SK-N-SH (cell line): ENCODE measurements at places on chromosomes 1 and 21.

GRCh38 chr1:13228343-13228781, 2.4 kb upstream of the PRAMEF18 start:
- DNase-seq, result no peak

DNA sequence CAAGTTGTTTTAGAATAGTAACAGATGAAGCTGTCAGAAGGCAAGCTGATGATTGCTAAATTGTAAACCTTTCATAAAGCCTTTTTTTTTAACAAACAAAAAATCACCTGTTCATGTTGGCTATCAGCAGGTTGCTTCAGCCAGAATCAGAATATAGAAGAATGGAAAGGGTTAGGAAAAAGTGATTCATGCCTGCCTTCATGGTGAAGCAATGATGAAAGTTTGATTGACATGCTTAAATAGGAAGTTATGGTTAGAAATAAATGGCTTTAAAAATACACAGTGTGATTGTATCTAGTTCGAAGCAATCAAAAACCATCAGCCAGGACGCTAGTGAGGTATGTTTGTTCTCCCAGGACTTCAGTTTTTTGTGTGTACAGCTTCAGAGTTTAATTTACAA, 37.9 kb downstream of the GABPA start:
- no peak for DNase-seq

- DNase-seq, result no peak
These were observed 525 bp downstream of the C1QTNF12 start for GRCh38 chr1:1245817-1246576.

- DNase-seq, result no peak
These were observed 1814.0 kb downstream of the PLA2G4A start for GRCh38 chr1:188642704-188643103.

GRCh38 chr1:70714149-70714548, 303.1 kb downstream of the CTH start:
- DNase-seq, result no peak

DNA sequence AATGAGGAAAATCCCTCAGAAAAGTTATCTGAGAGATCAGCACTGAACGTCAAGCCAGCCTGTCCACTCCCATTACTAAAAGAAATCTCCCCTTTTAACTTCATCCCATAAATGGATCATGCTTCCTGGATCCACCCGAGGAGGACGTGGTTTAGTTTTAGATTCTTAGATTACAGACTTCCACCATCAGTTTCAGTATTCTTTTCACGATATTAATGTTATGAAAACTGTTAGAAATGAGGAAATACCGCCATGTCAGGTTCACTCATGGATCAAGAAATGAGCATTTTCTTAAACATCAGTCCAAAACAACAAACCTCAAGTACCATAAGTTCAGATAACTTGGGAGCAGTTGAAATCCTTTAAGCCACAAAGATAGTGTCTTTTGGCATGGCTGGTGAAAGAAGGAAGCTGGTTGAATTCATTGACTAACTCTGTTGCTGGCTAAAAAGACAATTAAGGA, 49.8 kb downstream of the NFIA start:
- no peak for DNase-seq

DNA sequence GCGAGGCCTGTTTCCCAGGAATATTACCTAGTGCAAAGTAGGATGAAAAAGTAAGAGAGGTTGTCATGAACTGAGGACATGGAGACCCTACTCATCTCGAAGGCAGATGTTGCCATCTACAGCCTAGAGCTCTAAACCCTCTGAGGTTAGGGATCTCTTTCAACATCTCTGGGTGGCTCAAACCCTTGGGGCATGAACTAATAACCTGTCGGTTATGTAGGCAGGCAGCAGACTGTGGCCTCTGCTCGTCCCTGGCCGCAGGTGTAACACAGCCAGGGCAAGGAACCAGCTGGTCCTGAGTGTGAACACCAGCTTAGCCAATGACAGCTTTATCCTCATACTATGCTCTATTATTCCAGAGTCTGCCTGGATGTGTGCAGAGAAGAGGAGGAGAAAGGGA, 13.2 kb downstream of the CAPZB start:
- DNase-seq, result peak; percentile 33

GRCh38 chr1:53376742-53377437, 49.0 kb upstream of the LRP8 start:
- no peak for DNase-seq

DNA sequence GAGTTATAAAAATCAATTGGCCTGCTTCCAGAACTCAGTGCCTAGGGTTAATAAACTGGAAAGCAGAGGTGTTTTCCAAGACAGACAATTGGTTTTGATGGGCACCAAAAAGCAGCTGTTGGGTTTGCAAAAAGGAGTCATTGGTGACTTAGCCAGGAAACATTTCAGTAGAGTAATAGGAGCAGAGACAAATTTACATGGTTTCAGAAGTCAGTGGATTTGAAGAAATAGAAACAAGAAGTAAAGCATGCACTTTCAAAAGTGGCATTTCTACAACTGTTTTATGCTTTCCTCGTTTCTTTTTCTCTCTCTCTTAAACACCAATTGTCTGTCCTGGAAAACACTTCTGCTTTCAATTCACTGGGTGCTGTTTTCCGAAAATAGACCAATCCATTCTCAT, 87.8 kb downstream of the GLUL start:
- no peak for DNase-seq

- DNase-seq, result no peak
These were observed 564 bp downstream of the DISP1 start for GRCh38 chr1:222815440-222815765.

GRCh38 chr1:116724765-116725375, 29.4 kb upstream of the CD2 start:
- peak; percentile 42 for DNase-seq

DNA sequence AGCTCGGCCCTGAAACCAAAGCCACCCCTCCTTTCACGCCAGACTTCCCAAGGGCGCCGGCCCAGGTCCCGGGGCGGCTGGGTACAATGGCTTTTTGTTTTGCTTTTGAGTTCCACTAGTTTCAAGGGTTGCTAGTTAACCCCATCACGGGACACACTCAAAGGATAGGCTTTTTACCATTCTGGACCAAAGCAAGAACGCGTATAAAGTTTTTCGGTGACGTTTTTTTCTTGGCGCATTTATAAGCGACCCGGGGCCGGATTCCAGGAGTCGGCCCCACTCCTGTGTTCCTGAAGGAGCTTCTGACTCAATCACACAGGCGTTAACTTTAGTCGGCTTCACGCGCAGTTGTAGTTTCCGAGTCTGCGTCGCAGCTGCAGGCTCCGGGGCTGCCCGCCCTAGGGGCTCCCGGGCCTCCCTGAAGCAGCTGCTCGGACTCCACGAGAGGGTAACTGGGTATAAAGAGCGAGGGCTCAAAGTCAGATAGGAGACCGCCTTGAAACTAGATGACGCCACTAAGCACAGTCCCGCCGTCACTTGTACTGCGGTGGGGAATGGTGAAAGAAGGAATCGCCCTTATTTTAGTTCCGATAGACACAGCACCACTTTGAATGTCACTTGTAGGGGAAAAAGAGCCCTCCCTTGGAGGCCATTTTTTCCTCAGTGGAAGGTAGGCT, 707 bp upstream of the KLHL21 start:
- DNase-seq, result no peak

GRCh38 chr1:65045022-65045817, 78.9 kb upstream of the JAK1 start:
- DNase-seq, result peak; percentile 26

- no peak for DNase-seq
These were observed 5.6 kb downstream of the AMIGO1 start for GRCh38 chr1:109503935-109504334.

GRCh38 chr1:209311770-209312169, 271.7 kb upstream of the CAMK1G start:
- no peak for DNase-seq

- DNase-seq, result no peak
These were observed 1.5 kb downstream of the SPATA6 start for GRCh38 chr1:48470481-48470855.

DNA sequence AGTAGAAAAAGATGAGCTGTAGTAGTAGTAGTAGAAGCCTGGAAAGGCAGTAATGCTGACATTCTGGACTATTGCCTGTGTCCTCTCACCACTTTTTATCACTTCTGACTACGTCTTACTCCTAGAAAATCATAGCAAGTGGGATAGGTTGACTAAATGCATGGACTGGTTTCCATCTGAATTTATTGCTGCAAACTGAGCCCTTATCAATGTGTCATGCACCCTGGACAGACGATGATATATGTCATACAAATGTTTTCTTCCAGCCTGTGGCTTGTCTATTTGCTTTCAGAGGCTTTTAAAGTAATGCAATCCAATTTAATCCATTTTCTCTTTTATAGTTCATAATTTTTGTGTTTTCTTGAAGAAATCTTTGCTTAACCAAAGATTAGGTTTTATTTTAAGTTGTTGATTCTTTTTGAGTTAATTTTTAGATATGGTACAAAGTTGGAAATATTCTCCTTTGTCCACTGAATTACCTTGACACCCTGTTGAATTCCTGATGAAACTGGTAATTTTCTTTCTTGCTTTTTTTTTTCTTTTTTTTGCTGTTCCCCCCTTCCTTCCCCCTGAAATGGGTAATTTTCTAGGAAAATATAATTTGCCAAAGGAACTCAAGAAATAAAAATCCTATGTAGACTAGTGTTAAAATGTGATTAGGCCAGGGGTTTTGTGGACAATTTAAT, 47.1 kb downstream of the PHACTR4 start:
- peak; percentile 48 for DNase-seq

DNA sequence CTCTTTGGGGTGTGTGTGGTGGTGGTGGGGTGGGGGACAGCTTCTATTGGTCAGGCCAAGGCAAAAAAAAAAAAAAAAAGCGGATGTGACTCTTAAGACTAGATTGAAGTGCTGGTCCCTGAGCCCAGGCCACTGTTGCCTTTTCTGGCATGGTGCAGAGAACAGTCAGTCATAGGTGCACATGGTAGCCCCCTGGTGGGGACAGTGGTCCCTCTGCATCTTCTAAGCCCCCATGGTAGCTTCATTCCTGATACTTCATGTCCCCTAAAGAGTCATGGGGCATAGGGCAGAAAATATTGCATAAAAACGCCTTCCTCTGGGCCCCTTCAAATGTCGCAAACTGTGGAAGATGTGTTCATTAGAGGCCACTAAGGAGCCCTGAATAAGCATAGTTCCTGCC, 371.8 kb downstream of the NPHP4 start:
- peak; percentile 53 for DNase-seq

DNA sequence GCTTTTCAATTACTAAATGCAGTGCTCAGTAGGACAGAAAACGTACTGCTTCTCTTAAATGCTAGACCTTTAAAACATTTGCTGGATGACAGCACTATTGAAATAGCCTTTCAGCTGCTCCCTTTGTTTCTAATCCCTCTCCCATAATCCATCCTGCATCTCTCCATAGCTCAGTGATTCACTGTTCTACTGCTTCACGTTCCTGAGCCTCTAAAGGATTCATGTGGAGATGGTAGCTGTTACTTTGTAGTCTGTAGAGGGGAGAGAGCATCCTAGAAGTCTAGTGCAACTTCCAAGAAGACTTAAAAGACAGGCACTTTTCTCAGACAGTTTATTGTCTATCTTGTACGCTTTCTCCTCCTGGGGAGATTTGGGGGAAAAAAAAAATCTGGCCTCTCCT, 51.4 kb downstream of the LRRC8B start:
- no peak for DNase-seq

DNA sequence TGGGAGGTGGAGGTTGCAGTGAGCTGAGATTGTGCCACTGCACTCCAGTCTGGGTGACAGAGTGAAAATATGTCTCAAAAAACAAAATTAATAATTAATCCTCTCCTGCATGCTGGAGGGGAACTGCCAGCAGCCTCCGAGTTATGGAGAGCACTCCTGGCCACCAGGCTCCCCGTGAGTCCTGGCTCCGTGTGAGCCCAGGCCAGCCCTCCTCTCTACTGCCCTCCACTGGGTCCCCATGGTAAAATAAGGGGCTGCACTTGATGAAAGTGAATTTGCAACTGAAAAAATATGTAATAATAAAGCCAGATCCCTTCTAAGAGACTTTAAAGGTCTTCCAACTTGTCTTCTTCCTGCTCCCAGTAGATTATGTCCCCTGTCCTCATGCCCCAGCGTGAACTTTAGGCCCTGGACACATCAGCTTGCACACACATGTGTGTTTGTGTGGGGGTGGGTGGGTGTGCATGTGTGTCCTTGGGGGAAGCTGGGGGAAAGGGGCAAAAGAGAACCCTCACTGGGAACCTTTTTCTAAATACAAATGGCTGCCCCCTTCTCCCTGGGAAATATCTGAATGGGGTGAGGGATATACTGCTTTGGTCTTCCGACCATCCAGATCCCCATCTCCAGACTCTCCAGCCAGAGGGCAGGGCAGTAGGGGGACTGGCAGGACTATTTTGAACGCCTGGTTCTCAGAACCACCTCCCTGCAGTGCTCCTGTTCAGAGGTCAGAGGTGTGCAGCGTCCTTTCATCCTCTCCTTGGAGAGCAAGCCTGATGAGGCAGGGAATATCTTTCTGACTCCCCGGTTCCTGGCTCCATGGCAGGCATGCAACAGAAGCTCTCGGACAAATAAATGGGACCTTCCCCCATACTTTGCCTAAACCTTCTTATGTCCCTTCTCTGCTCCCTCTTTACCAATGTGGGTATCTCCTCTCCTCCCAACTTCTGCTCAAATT, 26.2 kb downstream of the NEK2 start:
- DNase-seq, result peak; percentile 80

- no peak for DNase-seq
These were observed 107.2 kb upstream of the VAV3 start for GRCh38 chr1:108072212-108072611.

DNA sequence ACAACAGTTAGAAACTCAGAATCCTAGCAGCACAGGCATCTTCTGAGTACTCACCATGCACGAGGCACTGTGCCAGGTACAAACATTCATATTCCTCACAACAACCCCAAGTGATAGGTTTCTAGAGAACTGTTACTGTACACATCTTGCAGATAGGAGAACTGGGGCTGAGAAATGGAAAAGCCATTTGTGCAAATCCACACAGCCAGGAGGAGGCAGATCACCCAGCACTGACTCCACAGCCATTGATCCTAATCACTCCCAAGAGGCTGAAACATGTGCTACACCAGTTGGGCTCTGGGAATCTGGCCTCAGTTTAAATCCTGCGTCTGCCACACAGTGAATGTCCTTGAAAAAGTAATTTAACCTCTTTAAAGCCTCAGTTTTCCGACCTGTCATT, 151.0 kb downstream of the ST6GALNAC5 start:
- no peak for DNase-seq

DNA sequence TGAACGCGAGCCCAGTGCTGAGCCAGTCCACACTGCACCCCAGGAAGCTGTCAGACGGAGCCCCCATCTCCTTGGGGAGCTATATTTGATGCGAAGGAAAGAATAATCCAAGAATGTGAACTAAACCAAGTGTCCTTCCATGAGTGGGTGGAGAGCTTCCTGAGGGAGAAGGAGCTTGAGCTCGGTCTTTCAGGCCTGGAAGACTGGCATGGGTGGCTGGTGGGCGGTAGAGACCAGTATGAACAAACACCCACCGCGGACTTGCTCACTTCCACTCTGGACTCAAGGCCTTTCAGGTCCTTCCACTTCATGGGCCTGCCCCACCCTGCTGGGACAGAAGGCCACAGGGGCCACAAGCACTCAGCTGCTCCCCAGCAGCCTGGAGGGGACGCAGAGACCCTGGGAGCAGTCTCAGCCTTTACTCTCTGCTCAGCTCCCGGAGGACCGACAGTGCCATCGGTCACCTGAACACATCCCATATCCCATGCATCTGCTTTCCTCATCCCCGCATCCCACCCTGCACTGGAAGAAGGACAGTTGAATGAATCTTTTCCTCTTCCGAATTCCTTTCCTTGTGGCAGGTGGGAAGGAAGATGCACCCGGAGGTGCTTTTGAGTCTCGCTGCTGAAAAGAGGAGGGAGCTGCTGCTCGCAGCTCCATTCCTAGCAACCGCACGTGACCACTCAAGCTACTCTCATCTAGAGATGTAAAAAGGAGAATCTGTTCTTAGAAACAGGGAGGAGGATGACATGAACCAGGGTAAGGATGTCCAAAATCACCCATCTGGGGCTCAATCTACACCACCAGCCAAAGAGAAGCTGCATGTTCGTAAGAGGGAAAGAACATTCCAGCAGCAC, 92.3 kb downstream of the PGBD5 start:
- no peak for DNase-seq
